Esophagus mucosa (tissue), 1 donor: ENCODE measurements at places on chromosomes 5 and 9. TPM values are rescaled to one million over a fixed set of nuclear protein-coding genes. Genes with fewer than 3 reads are reported as not detected.

GMCL2 gene
- total RNA-seq, result not detected

SPZ1 gene
- not detected for total RNA-seq

SPATA31A3 gene
- not detected for total RNA-seq

FCN1 gene
- total RNA-seq, result 0.12 TPM

DNA sequence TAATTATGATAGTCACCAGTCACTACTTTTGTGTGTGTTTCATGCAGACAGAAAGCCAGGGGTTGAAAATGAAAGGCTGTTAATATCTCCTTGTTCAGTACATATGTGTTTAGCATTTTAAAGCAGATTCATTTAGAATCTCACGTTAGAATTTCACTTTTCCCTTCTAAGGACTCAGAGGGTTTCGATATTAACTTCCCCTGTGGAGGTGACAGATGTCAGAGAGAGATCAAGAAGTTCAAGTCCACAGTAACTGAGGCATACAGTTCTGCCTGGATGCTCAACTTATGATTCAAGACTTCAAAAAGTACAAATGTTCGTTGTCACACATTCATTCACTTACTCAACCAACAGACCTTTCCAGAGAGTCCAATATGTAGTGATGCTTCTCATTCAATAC is 251.1 kb downstream of the EBF1 start:
- ATAC-seq, result no peak

DNA sequence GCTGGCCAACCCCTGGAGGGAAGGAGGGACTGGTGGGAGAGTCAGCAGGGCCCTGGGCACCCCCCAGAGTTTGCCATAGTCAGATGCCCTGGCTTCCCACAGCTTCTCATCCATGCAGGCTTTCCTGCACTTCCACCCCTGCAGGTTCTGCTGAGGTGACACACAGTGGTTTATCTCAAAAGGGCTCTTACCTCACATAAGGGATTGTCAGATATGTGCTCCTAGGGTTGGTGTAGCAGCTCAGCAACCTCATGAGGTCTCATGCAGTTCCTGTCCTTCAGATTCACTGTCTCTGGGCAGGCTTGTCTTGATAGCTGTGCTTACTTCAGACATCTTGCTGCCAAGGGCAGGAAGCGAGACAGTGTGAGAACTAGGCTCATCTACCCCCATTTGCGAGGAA is 143.4 kb downstream of the KDM4C start:
- ATAC-seq, result peak; percentile 12

GRCh38 chr9:33818847-33819500 is 2.0 kb downstream of the UBE2R2 start:
- no peak for ATAC-seq

DNA sequence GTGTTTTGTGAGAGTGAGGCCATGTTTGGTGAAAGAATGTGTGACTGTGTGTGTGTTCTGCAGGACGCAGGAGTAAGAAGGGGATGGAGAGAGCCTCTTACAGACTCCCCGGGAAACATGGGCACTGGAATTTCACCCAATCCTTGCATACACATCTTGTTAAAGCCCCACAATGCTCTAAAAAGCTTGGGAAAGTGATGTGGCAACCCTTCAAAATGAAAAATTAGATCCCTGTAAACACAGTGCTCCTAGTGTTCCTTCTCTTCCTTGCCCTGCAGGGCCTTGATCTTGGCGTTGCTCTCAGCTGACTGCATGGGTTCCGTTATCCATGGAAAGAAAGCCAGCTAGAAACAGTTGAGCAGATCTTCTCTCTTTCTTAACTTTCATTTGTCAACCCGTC is 701.7 kb downstream of the SEMA5A start:
- no peak for ATAC-seq

DNA sequence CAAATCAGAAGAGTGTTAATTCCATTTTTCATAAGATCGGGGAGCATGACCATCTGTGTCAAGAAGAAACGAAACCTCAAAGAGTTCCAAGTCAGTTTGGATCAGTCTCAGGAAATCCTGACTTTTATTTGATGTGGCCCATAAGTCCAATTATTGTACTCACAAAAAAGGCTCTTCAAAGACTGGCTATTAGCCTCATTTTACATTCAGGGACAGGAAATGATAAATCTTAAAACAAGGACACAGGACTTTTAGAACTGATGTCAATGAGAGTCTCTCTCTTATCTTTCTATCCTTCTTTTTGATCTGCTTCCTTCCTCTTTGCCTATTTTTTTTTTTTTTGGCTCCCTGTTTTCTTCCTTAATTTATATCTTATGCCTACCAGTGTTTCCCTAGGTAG is 43.7 kb upstream of the SHOC1 start:
- no peak for ATAC-seq

- no peak for ATAC-seq
Observed at GRCh38 chr5:58046371-58046770, 413.5 kb downstream of the PLK2 start.

- peak; percentile 53 for ATAC-seq
Observed at GRCh38 chr5:149466457-149466972, 84.7 kb downstream of the CSNK1A1 start.

- no peak for ATAC-seq
Observed at GRCh38 chr5:143462431-143462830, 58.9 kb upstream of the NR3C1 start.

DNA sequence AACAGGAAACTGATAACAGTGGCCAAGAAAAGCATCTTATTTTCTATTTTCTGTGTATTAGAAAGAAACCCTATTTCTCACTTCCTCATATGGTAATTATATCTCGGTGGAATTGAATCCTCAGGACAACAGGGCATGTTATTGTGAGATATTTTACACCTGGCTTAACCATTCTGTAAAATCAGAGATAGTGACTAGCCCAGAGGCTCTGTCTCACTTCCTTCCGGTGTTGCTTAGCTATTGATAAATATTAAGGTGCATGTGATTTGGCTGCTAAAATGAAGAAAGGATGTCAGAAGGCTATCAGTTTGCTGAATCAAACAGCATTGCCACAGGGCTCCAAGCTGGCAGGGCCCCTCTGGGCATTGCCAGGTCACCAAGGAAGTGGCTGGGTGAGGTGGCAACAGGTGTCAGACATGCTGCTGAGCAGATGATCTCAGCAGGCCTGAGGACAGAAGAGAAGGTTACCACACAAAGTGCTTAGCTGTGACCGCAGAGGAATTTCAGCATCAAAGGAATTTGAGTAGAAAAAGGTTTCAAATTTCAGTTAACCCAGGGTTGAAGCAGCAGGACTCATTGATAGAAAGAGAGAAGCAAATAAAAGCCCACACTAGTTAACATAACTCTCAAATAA is 330.7 kb downstream of the PDE4D start:
- ATAC-seq, result peak; percentile 64

DNA sequence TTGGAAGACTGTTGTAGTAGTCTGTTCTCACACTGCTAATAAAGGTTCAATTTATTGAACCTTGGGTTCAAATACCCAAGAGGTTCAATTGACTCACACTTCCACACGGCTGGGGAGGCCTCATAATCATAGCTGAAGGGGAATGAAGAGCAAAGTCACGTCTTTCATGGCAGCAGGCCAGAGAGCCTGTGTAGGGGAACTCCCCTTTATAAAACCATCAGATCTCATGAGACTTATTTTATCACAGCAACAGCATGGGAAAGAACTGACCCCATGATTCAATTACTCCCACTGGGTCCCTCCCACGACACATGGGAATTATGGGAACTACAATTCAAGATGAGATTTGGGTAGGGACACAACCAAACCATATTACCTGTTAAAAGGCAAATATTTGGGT is 268.2 kb downstream of the TMEM167A start:
- ATAC-seq, result no peak

DNA sequence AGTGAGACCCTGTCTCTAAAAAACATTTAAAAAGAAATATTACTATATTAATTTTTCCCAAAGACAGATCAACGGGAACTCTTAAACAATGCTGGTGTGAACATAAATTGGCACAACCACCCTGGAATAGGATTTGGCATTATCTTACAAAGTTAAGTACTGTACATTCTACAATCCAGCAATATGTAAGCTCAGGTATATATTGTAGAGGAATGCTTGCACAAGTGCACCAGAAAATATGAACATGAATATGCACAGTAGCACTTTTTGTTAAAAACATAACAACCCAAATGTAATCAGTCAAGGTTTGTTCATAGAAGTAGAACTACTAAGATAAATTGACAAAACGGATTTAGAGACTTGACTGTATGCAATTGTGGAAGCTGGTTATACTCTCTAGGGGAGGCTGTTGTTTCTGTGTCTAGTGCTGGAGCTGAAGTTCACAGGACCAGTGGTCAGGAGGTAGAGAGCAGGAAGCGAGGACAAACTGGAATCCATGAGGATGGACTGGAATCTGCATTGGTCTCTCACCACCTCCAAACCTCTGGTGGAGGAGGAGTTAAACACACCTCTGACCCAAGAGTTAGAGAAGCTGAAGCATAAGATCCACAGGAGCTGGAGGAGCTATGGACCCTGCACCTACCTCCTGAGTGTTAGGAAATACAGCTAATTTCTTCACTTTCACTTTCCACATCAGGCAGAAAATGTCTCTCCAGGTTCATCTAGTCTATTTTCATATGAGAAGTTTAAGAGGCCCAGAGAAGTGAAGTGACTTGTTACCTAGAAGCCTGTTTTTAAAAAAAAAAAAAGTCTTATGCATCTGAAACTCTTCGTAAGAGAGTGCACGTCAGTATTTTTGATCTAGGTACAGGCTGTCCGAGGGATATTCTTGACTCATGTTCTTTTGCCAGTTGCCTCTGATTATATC is 20.3 kb upstream of the RIC1 start:
- no peak for ATAC-seq

DNA sequence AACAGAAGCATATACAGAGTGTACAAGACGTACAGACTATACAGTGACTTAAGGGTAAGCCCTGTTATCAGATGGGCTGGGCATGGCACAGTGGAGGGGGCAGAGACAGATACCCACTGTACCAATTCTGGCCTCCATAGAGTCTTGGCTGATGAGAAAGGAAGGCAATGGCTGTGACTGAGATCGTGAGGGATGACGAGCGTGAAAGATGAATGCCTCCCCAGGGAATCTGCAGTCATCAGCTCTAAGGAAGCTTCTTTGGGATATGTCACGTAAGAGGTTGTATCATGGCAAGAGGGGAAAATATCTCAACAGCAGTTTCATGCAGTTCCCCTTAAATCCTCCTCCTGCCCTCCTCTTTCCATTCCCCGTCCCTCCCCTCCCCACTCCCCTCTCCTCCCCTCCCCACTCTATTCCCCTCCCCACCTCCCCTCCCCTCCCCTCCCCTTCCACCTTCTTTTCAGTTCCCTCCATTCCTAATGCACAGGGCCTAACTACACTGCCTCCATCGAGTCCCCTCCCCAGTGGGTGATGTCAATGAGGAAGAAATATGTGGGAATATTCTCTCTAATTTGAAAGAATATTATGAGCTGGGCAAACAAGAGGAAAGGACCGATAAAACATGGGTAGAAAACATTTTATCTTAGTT is 226.4 kb upstream of the DAP start:
- no peak for ATAC-seq

- ATAC-seq, result no peak
Observed at GRCh38 chr9:12923468-12924009, 148.7 kb downstream of the LURAP1L start.

DNA sequence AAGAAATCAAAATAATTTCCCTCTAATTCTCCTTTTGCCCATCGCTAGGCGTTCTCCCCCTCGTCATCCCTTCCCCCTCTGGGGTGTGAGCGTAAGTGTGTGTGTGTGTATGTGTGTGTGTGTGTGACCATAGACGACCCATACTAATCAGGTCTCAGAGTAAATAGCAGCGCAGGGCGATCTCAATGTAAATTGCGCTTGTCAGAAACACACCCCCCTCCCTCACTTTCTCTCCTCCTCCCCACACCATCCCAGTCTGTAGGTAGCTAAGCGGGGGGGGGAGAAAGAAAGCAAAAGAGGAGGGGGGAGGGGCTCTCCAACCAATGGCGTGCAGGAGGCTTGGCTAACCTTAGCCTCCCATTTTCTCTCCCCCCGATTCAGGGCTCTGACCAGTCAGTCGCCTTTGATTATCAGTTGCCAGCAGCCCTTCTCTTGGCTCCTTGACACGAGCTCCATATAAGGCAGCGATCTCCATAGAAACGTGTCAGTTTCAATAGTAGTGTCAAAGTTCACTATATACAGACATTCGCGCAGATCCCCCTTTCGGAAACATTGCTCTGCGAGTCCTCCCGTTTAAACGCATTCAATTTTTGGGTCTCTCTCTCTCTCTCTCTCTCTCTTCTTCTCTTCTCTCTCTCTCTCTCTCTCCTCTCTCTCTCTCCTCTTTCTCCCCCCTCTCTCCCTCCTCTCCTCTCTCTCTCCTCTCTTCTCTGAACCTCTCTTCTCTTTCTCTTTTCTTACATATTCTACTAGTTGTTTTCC is at the start of gene NR2F1:
Gene NR2F1, plus strand, starts transcription at position 546 of the 762 bp plus-strand sequence. CDS start 1,802 bp downstream, outside the sequence.
- peak; percentile 9 for ATAC-seq

DNA sequence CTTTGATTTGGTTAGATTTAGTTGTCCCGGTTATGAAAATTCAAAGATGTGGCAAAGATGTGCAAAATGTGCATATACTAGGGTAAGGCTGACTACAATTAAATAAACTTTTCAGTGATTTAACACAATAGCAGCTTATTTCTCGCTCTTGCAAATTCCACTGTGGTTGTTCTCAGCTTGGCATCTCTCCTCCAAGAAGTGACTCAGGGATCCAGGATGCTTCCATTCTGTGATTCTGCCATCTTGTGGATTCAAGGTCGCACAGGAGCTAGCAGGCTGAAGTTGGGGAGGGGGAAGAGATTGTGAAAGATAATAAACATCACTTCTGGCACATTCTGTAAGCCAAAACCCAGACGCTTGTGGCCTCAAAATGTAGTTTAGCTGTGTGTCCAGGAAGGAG is 60.1 kb upstream of the TGFBR1 start:
- no peak for ATAC-seq

GRCh38 chr5:151720215-151720614 is 33.5 kb upstream of the SPARC start:
- ATAC-seq, result no peak

DNA sequence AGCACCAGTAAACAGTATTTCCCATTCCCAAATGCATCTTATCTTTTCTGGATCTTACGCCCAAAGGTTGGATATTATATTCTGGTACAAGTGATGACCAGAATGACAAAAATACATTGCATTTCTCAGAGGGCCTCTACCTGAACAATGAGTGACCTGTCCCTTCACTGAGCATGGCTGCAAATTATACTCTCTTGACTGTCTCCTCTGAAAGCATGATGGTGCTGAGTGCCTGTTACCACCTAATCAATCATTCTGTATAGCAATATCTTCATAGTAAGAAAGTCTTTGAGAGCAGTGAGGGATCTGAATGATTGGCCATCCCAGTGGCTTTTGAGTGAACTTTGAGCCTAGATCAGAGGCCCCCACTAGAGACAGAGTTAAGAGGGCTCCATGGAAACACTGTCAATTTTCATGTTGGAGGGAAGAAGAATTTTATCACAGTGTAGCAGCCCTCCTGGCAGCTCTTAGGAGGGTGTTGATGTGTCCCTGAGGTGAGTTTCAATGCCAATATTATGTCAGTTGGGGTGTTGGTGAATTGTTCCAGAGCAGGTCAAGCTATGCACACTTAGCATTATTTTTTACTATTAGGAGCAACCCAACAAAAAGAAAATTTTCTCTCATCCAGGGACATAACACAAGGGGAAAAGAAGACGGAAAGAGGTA is 171.7 kb downstream of the MARCHF11 start:
- ATAC-seq, result no peak
